Liver (tissue), 10 donors: ENCODE measurements at places on chromosomes 12 and 14.

DNA sequence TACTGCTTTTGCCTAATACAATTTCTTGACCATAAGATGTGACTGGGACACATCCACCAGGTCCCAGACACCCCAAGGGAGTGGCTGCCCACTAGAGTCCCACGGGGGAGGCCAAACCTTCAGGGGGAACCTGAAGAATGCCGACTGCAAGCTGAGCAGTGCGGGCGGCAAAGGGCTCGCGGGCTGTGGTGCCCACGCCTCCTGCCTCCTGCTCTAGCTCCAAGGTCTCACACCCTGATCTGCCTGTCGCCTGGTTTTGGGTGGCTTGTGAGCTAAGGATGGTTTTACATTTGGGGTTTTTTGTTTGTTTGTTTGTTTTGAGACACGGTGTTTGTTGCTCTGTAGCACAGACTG, 75.2 kb downstream of the MOK start:
- DNase-seq, result no peak

GRCh38 chr12:49889361-49890095, 14.2 kb downstream of the FAIM2 start:
- no peak for DNase-seq

- DNase-seq, result no peak
Observed at GRCh38 chr12:87612996-87613395, 416.2 kb downstream of the C12orf50 start.

DNA sequence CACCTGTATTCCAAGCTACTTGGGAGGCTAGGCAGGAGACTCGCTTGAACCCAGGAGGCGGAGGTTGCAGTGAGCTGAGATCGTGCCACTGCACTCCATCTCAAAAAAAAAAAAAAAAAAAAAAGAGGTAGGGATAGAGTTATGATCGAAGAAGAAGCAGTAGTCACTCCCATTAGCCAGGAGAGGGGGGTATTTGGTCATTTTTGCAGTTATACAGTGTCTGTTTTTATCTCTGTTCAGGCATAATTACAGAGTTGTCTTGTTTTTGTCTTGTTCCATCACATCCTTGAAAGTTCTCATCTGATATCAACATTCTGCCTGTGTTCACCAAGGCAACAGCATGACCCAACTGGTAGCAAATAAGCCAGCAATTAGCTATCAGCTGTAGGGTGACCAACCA, 98.5 kb upstream of the TMPO start:
- no peak for DNase-seq

GRCh38 chr12:27296674-27297073, 36.0 kb upstream of the BMAL2 start:
- DNase-seq, result no peak

DNA sequence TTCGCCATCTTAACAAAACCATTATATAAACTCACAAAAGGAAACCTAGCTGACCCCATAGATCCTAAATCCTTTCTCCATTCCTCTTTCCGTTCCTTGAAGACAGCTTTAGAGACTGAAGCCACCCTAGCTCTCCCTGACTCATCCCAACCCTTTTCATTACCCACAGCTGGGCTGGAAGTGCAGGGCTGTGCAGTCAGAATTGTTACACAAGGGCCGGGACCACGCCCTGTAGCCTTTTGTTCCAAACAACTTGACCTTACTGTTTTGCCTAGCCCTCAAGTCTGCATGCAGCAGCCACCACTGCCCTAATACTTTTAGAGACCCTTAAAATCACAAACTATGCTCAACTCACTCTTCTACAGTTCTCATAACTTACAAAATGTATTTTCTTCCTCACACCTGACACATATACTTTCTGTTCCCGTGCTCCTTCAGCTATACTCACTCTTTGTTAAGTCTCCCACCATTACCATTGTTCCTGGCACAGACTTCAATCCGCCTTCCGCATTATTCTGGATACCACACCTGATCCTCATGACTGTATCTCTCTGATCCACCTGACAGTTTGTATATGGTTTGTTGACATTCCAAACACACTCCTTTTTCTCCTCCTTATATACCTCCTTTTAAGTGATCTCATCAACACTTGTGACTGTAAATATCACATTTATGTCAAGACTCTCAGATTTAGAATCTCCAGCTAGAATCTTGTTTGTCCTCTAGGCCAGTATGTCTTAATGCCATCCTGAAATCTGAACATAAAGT, 208.7 kb downstream of the KITLG start:
- DNase-seq, result no peak

DNA sequence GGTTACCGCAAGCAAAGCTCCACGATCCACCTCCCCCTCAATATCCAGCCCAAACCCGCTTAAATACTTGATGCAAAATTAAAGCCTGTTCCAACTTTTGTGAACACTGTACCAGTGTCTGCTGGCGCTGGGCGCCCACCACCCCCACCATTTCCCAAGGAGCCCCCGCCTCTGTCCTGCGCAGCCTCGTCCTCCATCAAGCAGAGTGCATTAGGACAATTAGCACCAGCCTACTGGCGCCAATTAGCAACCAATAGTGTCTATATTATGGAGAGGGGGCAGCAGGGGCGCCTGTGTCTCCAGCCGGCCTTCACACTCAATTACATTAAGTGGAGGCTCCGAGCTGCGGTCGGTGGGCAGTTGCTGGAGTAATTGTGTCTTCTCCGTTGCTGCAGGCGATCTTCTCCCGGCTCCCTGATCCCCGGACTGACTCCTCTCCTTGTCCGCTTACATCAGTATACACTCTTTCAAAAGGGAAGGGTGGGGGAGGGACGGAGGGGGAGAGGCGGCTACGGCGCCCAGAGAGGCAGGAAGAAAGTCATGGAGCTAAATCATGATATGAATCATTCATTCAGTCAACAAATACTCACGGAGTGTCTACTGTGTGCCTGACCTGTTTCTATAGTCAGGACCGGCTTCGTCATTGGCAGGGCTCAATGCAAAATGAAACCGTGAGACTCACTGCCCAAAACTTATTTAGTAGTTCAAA, 707.3 kb downstream of the MED13L start:
- DNase-seq, result no peak

DNA sequence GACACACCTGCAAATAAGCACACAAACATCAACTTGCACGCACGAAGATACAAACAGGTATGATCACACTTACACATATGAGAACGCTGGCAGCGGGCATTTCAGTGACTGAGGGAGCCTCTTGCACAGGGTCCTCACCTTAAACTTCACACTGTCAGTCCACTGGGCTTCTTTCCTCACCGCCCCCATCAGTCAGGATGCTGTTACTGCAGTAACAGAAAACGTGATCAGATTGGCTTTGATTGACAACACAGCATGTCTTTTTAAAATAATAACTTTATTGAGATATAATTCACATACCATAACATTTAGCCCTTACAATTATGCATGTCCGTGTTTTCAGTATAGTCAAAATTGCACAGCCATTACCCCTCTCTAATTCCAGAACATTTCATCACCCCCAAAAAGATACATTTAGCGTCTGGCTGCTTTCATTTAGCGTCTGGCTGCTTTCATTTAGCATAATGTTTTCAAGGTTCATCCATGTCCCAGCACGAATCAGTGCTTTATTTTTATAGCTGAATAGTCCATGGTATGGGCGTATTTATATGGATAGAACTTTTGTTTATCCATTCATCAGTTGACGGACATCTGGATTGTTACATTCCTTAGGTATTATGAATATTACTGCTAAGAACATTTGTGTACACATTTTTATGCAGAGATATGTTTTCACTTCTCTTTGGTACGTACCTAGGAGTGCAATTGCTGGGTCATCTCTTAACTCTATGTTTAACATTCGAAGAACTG, 8.4 kb downstream of the CCDC197 start:
- no peak for DNase-seq

DNA sequence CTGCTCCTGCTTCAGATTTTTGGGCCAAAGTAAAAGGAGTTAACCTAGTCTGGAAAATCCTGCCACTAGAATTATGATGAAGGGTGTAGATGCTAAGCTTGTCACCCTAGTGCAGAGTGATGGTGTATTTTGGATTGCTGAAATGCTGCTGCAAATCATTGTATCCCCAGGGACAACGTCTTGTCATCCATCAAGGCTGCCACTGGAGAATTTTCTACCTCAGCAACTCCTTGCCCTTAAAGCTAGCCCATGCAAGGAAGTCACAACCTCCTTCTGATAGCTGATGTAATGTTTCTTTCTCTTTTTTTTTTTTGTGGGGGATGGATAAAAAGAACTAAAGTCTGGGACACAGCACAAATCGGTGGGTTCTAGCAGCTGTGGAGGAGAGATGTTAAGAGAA, 139.4 kb upstream of the FRMD6 start:
- no peak for DNase-seq
